ENCODE measurements at places on chromosomes 6 and 20.
A peak's percentile ranks its signal among the peaks of the same experiment; 100 is the strongest.

DNA sequence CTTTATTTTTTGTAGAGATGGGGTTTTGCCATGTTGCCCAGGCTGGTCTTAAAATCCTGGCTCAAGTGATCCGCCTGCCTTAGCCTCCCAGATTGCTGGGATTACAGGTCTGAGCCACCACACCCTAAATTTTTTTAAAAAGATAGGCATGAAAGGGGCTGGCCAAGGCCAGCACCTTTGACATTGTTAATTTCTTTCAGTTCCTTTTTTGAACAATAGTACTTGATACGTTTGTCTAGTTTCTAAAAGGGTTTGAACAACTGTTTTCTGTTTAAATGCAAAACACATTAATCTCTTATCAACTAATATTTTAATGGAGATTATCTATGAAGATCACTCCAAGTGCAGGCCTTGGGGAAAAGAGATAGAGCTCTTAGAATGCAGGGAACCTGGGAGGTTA lies 37.6 kb upstream of the PTPRK start:
- DNase-seq: no peak

GRCh38 chr6:25878721-25879322 lies 4.8 kb upstream of the SLC17A3 start:
- DNase-seq: no peak

GRCh38 chr6:94478133-94479005 lies 1059.0 kb upstream of the EPHA7 start:
- DNase-seq: no peak

GRCh38 chr20:49104365-49104648 lies 58.2 kb downstream of the CSE1L start:
- no peak for DNase-seq

GRCh38 chr6:35624341-35625070 lies 64.2 kb downstream of the FKBP5 start:
- no peak for DNase-seq

DNA sequence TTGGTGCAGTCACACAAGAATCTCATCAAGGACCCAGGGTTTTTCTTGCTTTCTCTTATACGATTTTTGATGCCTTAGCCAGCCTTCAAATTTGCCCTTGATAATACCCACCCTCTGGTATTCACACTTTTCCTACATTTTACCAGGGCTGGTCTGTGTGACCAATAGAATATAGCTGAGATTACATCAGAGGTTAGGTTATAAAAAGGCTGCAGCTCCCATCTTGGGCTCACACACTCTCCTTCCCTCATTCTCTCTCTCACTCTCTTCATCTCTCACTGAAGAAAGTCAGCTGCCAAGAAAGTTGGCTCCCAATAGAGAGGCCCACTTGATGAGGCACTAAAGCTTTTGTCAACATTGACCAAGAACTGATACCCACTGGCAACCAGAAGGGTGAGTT lies 4.1 kb upstream of the PNPLA1 start:
- DNase-seq: no peak

DNA sequence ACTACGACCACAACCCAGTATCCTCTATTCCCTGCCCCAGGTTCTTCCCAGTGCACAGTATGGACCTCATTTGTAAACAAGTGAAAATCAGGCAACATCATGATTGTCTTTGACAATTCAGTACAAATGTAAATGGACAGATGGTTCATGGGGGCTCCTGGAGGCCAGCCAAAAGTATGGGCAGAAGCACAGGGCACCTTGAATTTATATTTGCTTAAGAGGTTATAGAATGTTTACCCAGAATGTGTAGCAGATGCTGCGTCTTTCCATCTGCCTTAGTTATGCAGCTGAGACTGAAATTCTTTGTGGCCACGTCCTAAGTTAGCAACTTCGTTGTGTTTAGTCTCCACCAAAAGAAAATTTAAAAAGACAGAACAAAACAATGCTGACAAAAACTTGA lies 559.6 kb upstream of the NRSN1 start:
- DNase-seq: no peak

DNA sequence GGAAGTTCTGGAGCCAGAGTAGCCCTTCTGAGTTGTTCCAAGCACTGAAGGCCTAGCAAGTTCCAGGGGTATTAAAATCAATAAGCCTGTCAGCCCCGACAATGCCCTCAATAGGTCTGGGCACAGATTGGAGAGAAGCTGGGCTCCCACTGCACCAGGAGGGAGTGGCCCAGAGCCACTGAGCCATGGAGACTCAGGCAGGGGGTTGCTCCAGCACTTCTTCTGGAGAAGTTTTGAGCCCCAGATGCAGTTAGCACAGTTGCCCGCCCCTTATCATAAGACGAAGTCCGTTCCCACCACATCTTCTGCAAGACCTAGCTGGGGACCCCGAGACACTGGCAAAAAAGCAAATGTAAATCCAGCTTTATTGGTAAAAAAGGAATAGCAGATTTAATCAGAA lies 13.0 kb downstream of the DEFB132 start:
- no peak for DNase-seq

- DNase-seq: peak; percentile 56
Measured at GRCh38 chr6:142474531-142475289, 172.9 kb downstream of the ADGRG6 start.

GRCh38 chr20:49858076-49858585 lies 45.5 kb downstream of the SLC9A8 start:
- no peak for DNase-seq

DNA sequence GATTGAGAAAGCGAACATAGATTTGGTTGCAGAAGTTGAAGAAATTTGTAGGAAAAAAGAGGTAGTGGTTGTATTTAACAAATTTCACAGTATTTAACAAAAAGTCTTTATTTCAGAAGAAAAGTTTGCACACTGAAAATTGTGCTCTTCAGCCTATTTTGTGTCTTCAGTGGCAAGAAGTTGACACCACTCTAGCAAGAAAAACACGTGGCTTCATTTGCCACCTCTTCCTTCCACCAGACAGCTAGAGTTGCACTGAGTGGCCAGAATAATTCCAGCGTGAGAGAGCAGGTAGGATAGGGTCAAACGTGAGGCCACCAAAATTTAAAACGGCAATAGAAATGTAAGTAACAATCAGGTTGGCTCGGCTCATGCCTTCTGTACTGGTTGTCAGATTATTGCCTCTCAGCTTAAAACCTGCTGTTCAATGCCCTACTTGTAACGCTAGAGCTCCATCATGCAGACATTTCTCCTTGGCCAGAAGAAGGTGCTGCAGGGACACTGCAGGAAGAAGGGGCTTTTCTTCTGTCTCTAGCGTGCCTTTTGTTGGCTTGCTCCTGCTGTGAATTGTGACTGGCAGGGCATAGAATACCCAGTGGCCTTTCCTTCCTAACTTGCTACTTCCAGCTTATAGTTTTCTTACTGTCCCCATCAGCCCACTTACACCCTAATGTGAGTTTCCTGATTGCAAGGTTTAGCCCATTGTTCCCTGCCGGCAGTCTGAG lies 12.1 kb downstream of the TRAPPC3L start:
- no peak for DNase-seq

DNA sequence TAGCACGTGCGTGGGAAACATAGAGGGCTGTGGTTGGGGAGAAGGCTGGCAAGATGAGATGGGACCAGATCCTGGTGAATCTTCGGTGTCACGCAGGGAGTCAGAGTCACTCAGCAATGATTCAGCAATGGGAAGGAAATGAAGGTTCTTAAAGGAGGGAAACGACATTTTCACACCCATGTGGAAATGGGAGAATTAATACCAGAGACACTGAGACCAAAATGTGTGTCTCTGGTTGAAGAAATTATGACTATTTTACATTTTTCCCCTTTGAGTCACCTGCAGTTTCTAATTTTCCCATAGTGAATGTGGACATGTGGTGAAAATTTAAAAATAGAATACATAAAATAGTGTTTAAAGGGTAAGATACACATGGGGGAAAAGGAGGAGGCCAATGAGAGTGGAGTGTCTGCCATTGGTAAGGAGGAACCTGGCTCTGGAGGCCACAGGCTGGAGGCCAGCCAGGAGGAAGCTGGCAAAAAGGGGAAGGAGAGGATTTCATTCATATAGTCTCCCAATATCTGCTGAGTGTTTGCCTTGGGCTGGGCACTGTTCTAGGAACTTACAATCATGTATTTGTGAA lies 17.5 kb downstream of the NRN1 start:
- no peak for DNase-seq

- DNase-seq: no peak
Measured at GRCh38 chr6:44245391-44245911, 1.4 kb upstream of the HSP90AB1 start.

GRCh38 chr6:90107771-90108282 lies 188.8 kb downstream of the BACH2 start:
- no peak for DNase-seq

DNA sequence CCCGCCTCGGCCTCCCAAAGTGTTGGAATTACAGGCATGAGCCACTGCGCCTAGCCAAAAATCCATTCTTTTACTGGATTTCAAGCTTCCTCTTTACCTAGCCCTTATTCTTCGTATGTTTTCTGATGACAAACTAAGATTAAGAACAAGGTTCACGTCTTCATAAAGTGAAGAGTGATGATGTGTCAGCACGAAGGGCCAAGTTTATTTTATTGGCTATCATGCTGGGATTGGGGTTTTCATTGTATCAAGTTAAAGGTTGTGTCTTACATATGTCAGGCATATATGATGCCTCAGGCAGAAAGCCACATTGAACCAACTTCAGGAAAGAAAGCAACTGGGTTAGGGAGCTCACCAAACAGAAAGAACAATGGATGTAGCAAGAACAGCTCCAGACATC lies 19.7 kb upstream of the SLC17A3 start:
- DNase-seq: no peak

- DNase-seq: peak; percentile 52
Measured at GRCh38 chr6:130760006-130760405, 67.2 kb upstream of the SMLR1 start.

- DNase-seq: no peak
Measured at GRCh38 chr20:63579017-63579694, 5.1 kb upstream of the HELZ2 start.

DNA sequence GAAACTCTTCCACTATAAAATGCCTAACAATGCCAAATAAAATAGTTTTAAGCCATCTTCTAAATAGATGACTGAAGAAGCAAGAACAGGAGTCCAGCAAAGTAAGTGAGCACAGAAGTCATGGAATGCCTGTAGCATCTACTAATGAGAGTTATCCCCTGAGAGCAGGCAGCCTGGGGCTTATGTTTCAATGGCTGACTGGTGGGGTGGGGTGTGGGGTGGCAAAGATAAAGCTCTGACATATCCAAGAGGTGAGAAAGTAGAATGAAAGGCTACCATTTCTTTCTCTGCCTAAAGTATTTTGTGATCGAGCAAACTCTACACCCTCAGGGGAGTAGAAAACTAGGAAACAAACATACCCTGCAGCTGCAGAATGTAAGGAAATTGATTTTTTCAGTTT lies 348.8 kb downstream of the TFAP2B start:
- DNase-seq: no peak

DNA sequence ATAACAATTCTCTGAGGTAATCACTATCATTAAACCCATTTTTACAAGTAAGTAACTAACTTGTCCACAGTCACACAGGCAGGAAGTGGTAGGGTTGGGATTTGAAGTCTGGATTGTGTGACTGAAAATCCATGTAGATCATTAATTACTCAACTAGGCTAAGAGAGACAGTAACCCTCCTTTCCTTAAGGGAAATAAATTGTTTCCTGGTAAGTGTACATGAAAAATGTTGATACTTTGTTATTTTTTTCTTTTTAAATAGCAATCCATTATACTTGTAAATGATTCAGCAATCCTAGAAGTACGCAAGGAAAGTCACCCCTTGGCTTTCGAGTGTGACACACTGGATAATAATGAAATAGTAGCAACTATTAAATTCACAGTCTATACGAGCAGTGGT lies 11.6 kb downstream of the SPACA1 start:
- no peak for DNase-seq

DNA sequence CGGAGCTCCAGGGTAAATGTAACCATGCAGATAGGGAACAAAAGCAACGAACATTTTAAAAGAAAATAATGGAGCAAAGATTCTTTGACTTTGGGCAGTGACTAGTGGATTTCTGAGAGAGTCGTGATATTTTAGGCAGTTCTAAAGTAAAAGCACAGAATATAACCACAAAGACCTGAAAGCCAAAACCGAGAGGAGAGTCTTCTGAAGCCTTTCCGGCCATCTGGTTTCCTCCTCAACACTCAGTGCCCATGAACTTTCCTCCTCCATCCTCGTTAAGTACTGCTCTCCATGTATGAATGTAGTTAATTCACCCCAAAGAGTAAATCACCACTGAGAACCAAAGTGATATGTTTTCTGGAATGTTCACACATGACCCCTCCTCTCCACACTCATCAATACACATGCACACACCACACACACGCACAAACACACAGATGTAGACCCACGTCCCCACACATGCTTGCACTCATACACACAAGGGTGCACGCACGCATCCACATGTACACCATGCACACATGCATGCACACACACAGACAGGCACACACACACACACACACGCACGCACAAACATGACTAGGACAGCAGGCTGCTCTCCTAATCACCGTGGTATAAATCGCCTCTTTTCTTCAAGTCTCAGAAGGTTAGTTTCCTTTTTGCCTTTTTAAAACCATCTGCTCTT lies 109.5 kb downstream of the MYLK4 start:
- no peak for DNase-seq

DNA sequence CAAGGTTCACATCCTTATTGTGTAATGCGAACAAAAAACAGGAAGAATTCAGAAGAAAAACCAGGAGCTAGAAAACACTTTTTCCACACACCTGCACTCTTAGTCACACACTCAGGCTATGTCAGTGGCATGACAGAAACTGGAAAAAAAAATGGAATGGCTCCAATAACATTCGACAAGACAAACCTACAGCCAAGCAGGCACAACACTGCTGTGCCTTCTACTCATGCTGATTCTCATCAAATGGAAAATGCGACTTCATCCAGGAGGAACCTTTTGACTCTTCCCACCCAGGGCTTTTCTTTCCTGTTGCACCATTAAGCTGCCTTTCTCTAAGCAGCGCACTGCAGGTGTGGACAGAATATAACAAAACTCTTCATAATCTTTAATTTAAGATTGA lies 163.2 kb upstream of the BTBD3 start:
- no peak for DNase-seq

- peak; percentile 98 for DNase-seq
Measured at GRCh38 chr20:34943808-34944567, 11.6 kb downstream of the GSS start.

GRCh38 chr6:62285612-62286469 lies at the start of gene KHDRBS2:
Gene KHDRBS2, minus strand, starts transcription at chr6:62286225.
- DNase-seq: peak; percentile 11

DNA sequence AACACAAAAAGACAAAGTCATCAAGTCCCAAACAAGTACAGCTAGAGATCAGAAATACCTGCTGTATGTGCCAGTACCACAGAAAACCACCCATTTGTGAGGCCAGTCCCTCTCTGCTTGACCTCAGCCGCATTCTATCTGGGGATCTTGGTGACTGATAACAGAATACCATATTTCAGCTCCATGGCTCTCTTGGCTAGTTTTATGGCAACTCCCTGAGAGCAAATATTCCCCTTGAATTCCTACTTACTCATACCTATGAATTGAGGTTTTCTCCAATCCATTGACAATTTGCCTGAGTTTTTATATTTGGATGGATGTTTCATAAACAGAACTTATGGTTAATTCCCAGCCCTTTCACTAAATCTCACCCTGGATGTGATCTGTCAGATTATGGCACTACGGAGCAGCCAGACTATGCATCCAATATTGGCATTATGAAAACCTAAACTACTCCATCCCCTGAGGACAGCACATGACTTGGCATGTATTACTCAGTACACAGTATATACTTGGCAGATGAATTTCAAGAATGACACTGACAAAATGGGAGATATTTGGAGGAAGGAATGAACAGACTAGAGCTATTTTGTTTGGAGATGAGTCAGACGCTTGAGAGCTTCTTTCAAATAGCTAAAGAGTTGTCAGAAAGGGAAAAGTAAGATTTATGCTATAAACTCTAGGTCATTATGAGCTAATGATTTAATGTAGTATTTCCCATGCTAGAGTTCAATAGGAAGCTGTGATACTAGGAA lies 95.7 kb downstream of the PRDM1 start:
- DNase-seq: peak; percentile 38
